ENCODE measurements at places on chromosomes 4 and X. TPM values are rescaled to one million over a fixed set of nuclear protein-coding genes. Genes with fewer than 3 reads are reported as not detected.

PCDH10 gene
- not detected for total RNA-seq

SYP gene
- 0.28 TPM for total RNA-seq

DNA sequence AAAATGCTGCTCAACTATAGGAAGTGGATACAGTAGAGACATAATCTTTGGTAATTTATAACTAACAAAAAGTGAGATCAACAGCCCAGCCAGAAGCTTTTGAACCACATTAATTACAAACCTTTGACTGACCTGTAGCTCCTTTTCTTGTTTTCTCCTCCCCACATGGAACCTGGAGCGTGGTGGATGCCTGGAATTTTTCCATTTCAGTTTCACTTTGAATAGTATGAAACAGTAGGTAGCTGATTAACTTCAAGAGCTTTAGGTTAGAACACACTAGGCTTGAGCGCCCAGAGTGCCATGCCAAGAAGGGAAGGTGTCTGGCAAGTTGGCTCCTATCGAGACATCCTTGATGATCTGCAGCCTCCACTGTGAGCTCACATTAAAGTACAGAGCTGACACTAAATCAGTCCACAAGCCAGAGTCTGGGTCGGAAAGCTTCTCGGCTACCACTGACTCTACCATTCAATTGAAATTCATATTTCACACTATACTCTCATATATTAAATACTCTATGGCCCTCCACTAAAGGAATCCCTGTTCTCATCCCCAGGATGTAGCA, 143.4 kb downstream of the GLRA2 start:
- no peak for DNase-seq

DNA sequence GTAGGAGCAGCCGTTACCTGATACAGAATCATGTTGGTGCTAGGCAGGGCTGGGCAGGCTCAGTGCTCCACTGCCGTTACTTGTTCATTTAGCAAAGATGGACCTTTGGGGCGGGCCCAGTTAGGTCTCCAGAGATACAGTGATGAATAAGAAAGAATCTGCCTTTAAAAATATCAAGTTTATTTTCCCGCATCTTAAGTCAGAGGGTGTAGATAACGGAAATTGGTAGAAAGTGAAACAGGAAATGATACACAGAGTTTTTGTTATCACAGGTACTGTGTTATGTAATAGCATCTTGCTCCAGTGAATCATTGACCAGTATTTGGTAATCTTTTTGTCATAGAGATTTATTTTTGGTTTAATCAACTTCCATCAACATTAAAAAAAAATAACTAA, 5.5 kb downstream of the TMEM131L start:
- DNase-seq = no peak

DNA sequence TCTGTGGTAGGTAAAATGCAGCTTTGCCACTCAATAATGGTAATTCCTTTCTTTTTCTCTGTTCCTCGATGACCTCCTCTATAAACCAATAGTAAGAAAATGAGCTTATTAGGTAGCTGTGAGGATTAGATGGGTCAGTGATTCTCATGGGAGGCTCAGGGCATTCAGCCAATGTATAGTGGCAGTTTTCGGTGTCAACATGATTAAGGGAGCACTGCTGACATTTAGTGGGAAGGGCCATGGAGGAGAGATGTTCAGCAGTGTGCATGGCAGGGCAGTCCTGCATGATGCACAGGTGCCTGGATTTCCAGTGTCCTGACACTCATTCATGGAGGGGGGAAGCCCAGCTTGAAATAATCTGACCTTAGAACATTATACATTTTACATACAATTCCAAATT, 232.8 kb downstream of the PDGFC start:
- no peak for DNase-seq

DNA sequence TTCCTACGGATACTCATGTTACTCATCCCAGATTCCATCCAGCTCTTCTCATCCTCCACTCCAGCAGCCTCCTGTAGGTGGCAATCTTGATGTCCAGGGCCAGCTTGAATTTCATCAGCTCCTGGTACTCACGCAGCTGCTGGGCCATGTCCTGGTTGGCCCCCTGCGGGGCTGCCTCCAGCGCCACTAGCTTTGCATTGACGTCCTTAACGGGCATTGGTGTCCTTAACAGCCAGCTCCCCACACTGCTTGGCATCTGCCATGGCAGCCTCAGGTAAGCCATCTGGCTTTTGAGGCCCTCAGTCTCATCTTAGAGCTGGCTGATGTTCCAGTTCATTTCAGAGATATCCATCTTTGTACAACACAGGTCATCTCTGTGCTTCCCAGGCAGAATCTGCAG, 223.7 kb downstream of the FGF13 start:
- DNase-seq = no peak

DNA sequence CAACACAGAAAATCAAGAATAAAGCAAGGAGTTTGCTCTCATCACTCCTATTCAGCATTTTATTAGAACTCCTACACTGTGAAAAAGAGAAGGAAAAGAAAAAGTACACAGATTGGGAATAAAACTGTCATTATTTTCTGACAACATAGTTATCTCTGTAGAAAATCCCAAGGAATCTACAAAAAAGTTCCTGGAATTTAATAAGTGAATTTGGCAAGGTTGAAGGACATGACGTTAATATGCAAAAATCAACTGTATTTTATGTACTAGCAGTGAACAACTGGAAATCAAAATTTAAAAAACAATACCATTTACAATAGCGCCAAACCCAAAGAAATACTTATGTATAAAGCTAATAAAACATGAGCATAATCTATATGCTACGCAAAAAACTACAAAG, 26.3 kb downstream of the CHIC2 start:
- DNase-seq = no peak

DNA sequence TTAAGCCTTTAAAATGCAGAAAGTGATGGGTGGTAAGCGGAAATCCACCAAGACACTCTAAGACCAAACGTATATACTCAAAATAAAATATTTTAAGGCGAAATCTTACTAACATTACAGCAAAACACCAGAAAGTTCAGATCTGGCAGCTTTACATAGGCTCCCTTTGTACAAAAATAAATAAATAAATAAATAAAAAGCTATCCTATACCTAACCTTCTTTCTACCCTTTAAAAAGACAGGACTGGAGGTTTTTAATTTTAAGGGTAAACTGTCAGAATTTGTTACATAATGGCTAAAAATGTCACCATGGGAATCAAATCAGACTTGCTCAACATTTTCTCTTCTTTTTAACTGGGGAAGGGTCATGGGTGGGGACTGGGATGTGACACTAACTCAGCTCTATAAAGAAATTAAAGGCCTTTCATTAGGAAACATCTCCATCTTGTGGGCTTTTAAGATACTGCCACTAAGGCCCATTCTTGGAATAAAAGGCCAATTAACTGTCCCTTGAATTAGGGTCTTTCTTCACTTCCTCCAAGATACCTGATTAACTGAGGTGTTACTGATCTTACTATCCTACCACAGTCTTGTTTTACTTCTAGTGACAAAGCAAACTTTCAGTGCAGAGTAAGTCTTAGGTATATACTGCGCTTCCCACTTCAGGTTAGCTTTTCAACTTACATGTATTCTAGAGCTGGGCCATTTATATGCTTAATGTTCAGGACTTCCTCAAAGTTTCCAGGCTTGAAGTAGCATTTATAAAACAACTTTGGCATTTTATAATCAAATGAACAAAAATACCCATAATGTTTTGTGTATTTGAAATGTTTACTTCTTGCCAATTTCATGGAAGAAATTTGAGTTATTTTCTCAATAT, 13.3 kb downstream of the HNRNPD start:
- DNase-seq = no peak
